Femur (tissue), 1 donor: ENCODE measurements at places on chromosomes 5 and 9.
A peak's percentile ranks its signal among the peaks of the same experiment; 100 is the strongest.

DNA sequence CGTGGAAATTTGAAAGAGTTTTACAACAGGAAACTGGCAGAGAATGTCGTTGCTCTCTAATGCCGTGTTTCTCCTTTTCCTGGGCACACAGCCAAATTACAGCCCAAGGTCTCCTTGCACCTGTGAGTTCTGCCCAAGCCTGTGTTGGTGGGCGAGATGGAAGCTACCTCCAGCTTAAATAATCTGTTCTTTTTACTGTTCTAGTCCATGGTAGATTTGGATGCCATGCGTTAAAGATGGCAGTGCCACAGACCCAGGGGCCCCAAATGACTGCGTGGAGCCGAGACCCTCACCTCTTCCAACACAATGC, 92.6 kb upstream of the IRX4 start:
- no peak for DNase-seq

DNA sequence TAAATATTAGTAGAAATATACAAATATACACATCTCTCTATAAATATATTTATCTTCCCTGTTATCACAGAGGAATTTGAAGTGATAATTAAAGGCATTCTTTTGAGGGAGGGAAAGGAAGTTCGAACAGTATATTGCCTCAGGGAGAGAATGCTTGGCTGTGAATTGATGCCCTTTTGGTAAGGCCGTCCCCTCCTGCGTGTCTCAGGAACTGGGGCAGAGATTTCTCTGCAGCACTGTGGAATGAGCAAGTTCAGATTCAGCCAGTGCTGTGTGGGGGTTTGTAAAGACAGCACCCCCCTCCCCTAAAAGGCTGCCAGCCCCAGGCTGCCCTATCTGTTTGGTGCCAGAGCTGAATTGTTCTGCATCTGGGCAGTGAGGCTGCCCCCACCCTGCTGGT, 42.0 kb downstream of the UBE2QL1 start:
- DNase-seq: no peak

DNA sequence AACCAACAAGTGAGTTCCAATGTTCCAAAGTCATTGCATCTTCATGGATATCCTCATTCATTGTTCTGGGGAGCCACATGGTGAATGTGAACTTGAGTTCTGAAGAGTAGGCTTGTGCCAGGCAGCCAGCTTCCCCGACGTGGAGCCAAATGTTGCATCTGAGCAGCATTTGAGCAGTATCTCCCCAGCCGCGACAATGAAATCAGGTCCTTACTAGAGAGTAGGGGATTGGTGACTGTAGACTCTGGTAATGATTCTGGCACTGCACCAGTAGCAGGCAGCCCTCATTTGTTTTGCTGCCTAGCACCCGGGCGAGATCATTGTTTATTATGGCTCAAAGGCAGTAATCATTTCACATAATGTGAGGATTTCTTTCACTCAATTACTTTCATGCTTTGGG, 451.4 kb upstream of the C9orf72 start:
- no peak for DNase-seq

DNA sequence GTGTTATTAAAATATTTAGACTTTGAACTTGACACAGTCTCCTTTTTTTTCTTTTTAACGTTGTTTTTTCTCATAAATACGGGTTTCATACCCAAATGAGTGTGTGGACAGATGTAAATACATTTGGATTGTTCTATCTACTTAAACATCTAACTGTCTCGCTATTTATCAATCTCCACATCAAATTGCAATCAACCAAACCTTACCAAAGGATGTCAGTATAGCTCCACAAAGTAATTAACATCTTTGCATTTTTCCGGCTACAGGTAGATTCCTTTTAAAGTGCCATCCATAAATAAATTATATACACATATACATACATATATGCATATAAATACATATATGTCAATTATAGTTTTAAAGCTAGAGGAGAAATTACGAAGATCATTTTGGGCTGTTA, 705 bp upstream of the CDH10 start:
- DNase-seq: no peak

DNA sequence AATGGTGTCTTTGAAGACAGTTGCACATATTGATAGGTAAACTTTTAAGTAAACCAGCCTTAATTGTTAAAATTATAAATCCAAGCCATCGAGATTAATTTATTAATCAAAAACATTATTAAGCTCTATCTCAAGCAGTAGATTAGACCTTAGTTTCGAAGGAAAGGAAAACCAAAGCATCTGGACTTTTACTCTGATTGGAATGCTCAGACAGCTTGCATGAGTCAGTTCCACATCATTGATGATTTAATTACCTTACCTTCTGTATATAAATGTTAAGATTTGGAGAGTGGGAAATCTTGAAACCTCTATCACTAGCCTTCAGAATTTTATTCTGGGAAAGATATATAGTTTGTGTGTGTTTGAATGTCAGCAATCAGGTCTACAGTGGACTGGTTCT, 23.9 kb downstream of the DCP2 start:
- no peak for DNase-seq

- no peak for DNase-seq
Observed at GRCh38 chr9:6567140-6567591, 78.4 kb downstream of the GLDC start.

DNA sequence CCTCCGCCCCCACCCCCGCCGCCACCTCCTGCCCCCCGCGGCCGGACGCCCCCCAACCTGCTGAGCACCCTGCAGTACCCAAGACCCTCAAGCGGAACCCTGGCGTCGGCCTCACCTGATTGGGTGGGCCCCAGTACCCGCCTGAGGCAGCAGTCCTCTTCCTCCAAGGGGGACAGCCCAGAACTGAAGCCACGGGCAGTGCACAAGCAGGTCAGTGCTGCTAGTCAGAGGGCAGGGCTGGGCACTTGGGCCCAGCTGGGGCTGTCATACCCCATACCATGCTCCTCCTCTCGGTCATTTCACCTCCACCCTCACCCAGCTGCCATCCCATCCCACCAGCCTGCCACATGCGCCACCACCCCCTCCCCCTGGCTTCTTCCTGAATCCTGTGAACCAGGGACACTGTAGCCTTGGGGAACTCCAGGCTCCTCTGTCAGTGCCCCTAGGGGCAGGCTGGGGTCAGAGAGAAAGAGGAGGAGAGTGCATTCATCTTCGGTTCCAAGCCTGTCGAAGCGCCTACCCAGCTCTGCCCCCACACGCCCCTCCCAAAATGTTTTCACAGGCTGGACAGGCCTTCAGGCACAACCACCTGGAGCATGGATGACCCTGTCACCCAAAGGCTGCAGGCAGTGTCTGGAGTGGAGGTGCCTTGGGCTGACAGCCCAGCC, 122.0 kb downstream of the DAB2IP start:
- DNase-seq: no peak

- DNase-seq: no peak
Observed at GRCh38 chr9:91341258-91341746, 20.4 kb downstream of the AUH start.

DNA sequence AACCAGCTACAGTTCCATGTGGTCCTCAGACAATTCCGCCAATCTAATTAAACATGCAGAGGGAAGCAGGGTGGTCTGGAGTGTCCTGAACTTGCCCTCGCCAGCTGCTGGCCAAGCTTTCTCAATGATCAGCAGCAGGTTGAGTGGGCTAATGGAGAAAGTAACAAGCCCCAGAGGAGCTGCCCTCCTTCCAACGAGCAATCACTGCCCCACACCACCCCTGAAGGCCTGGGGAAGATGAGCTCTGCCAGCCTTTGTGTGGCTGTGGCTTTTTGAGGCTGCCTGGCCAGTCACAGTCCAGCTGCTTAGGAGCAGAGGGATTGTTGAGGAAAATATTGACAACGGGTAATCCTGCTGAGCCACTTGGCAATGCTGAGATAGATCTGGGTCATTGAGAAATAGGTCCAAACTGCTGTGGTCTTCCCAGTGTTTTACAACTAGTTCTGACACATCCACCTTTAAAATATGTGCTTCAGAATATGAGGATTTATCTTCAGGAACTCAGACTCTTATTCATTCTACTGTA, 107.3 kb downstream of the CD180 start:
- peak; percentile 26 for DNase-seq

DNA sequence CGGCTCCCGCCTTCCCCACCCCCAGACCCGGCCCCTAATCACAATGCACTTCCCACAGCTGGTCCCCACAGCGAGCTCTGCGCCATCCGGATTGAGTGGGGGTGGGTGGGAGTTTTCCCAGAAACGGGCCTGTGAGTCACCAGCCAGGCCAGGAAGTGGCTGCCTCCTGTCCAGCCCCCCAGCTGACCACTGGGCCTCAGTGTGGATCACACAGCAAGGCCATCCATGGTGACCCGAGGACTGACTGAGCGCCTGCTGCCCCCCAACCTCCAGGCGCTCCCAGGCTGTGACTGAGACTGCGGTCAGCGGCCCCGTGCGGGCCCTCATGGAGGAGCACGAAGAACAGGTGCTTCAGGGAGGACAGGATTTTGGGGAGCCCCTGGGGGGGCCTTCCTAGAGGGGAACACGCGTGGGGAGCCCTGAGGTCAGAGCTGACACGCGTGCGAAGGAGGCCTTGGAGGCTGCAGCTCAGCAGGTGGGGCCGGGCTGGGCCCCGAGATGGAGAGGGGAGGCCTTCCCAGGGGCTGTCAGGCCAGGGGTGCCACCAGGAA, 48.3 kb upstream of the EGFL7 start:
- peak; percentile 77 for DNase-seq

GRCh38 chr9:114718801-114719221, 36.8 kb upstream of the TEX48 start:
- DNase-seq: no peak
